SK-N-SH treated with all-trans-retinoic acid at 6 μM for 48 hours (cell line): ENCODE measurements at places on chromosomes 6 and 20.
A peak's percentile ranks its signal among the peaks of the same experiment; 100 is the strongest.

- ATAC-seq = no peak
Observed at GRCh38 chr6:152334555-152334954, 302.6 kb downstream of the SYNE1 start.

GRCh38 chr6:21710216-21710615 lies 116.7 kb downstream of the SOX4 start:
- peak; percentile 26; the same call in 1 of the 3 replicates for ATAC-seq

DNA sequence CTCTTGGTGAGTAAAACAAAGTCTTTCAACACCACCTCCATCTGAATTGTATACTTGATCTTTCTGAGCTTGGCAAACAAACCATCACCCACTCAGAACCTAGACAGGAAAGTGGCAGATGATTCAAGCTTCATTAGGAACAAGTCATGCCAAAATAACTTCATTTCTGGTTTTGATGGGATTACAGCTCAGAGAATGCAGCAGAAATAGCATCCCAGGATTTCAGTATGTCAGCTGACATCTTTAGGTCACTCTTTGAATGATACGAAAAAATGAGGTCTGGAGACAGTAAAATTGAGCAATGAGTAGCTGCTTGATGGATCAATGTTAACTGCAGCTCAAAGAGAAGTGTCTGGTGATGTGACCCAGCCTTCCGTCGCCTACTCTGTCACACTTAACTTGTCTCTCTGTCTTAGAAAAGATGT lies 92.4 kb downstream of the GJA10 start:
- no peak; the same call in 2 of the 3 replicates for ATAC-seq

GRCh38 chr6:43310134-43310533 lies 1.5 kb upstream of the CRIP3 start:
- peak; percentile 46 for ATAC-seq

GRCh38 chr20:64057628-64058498 lies 5.1 kb upstream of the TCEA2 start:
- ATAC-seq = peak; percentile 83

DNA sequence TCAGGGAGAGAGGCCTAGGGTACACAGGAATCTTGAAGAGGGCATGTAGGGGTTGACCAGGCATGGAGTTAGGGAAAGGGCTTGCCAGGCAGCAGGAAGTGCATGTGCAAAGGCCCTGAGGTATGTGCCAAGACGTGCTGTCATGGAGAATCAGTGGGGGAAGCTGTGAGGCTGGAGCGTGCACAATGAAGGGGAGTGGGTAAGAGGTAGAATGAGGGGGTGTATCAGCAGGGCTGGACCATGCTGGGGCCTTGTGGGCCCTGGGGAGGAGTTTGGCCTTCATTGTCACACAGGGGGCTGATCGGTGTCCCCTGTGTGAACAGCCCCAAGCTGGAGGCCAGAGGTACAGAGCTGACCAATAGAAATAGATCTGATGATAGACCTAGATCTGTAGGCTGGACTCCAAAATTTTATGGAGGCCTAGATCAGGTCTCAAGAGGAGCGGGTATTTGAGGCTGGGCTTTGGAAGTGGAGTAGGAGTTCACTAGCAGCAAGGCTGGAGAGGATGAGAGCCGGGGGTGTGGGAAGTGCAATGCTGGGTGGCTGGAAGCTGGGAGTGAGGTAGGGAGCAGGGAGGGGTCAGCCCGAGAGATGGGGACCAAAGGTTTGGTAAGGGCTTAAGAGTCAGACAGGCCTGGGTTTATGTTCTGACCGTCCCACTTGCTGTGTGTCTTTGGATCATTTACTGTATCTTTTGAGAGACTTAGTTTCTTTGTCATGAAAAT lies 3.0 kb downstream of the SRC start:
- ATAC-seq = no peak

GRCh38 chr20:59813948-59814839 lies 119.2 kb downstream of the SYCP2 start:
- no peak for ATAC-seq

GRCh38 chr20:43938932-43939761 lies 24.5 kb downstream of the TOX2 start:
- peak; percentile 81 for ATAC-seq

GRCh38 chr6:106794129-106794528 lies 164.8 kb downstream of the QRSL1 start:
- ATAC-seq = no peak

- ATAC-seq = no peak
Observed at GRCh38 chr20:63319164-63320040, 26.4 kb downstream of the COL20A1 start.

DNA sequence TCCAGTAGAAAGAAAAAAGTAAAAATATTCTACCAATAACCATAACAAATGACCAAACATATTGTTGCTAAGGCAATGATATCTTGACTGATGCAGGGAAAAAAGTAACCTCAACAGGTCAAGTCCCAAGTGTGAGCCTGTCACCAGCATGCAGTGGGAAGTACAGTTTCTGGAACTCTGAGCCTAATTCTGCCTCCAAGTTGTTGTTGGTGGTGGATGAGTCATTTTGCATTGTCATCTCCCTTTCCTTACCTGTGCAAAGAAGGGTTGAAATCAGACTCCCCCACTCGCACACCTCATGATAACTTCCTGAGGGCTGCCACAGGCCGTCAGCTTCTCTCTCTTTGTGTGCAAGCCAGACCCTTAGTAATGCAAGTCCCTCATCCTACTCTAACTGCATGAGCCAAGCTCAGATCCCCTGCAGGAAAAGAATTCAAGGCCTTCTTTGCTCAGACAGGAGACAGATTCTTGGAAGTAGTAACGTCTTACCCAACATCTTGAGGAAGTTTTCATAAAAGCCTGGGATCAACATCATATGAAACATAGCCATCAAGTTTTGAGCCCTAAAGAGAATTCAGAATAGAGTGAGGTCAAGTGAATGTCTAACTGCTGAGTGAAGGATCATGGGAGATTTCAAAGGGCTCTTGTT lies 207.6 kb upstream of the FOXA2 start:
- ATAC-seq = no peak

DNA sequence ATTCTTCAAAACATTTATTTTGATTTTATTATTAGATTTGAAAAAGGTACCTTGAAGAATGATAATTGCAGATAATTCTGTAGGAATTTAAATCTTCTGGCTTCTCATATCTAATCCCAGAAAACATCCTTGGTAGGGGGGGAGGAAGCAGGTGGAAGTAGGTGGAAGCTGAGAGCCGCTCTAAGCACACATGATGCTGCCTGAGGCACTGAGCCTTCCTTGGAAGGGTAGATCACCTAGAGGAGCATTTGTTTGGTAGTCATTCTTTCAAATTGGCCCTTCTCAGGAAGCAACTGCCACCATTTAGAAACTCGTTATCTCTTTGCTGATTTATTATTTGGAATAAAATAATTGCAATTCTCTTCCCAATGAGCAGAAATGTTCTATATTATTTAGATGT lies 623.3 kb downstream of the CD109 start:
- no peak for ATAC-seq

- no peak for ATAC-seq
Observed at GRCh38 chr6:20915626-20916025, 381.4 kb downstream of the CDKAL1 start.

DNA sequence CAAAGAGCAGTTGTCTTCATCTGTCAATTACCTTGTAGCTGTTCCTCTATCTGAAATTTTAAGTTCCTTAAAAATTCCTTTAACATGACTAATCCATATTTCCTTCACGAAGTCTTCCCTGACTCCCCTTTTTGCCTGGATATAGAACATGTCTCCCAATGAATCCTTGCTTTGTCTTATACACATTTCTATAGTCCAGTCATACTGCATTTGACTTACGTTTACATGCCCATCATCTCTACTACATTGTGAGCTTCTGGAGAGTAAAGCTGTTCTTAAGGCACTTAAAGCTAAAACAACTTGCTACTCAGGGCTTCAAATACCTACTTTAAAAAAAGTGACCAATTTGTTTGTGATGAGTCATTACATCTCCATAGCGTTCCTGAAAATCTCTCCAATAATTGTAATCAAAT lies 4.9 kb downstream of the REV3L start:
- peak; percentile 3; the same call in 1 of the 3 replicates for ATAC-seq

DNA sequence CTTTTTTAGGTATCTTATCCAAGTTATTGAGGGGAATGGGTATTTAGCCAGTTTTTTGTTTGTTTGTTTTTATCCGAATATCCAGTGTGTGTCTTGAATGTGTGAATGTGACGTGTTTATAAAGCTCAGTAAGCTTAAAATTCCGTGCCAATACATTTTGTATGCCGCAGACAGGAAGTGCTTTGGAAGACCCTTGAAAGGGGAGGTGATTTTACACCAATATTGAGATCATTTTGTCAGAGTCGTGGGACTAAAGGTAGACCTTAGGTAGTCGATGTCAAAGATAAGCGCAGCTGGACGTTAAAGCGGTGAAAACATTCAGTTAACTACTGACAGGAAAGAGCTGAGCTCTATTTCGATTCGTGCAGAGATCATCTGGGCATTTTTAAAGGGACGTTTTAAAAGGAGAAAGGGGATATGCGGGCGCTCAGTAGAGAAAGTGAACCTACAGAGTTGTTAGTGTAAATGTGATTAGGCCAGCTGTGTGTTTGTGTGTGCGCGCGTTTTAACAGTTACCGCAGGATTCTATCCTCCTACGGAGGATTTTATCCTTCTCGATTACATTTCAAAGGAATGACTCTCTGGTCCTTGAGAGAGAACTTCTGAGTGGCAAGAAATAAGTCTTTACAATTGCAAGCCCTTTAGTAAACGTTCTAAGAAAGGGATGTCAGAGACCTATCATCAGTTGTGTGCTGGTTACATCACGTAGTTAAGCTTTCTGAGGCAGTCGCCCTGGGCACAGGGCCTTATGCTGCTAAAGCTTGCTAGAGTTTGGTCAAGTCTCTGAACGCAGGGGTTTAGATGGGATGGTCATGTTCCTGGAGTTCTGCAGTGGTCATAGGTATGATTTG lies 625 bp upstream of the ECHDC1 start:
- ATAC-seq = peak; percentile 22

- peak; percentile 72 for ATAC-seq
Observed at GRCh38 chr6:148273962-148274752, 68.5 kb upstream of the SASH1 start.

DNA sequence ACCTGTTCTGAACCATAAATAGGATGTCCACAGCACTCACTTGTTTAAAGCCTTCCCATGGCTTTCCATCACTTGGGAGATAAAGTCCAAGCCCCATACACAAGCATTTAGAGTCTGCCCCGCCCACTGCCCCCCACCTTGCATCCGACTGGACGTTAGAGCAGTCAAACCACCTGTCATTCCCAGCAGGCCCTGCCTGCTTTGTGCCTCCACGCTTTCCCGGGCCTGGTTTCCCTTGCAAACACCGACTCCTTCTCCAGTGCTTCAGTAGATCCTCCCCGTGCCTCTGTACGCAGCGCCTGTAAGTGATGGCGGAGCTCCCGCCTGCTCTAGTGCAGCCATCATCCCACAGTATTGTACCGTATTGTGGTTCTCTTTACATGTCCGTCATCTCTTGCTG lies 38.3 kb upstream of the INSM1 start:
- ATAC-seq = no peak

GRCh38 chr6:68760941-68761676 lies 126.0 kb downstream of the ADGRB3 start:
- ATAC-seq = no peak

GRCh38 chr6:90183587-90184333 lies 112.9 kb downstream of the BACH2 start:
- peak; percentile 39; the same call in 1 of the 3 replicates for ATAC-seq

DNA sequence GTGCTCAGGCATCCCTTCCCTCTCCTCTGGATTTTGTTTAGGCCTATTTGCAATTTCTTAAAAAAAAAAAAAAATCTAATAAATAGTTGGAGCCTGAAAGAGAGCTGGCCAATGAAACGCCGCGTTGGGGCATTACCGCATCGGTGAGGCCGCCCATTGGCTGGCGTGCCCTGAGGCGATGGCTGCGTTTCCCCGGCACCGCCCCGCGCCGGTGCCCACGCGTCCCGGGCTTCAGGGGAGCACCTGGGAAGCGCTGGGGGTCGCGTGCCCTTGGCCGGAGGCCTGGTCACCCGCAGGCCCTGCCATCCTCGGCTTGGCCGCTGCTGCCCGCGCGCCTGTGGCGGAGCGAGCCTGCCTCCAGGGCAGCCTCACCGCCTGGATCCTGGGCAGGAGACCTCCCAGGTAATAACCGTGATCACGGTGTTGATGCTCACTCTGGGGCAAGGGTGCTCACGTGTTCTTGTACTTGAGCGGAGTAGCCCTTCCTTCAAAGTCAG lies 155.4 kb downstream of the NRN1 start:
- ATAC-seq = no peak

DNA sequence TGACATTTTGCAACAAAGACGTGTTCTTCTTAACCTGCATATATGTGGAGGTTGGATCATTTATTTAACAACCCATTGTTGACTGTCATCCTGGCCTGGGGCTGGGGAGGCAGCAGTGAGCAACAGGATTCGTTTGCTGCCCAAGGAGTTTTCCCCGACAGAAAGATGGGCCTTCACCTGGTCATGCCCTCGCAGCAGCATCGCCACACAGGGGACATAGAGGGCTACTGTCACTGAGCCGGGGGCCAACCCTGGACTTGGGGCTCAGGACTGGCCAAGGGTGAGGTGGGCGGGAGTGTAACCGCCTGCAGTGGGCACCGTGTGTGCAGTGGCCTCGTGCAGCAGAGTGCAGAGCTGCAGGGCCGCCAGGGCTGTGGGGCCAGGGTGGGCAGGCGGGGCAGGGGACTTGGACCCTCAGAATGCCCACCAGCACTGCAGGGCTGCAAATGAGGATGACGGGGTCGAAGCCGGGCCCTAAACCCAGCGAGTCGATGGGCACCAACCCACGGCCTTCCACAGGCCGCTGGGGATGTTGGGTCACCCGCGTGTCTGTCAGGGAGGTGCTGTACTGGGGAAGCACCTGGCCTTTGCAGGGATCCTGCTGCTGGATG lies 11.8 kb downstream of the DUSP22 start:
- peak; percentile 47 for ATAC-seq

GRCh38 chr6:112357791-112358190 lies 10.7 kb downstream of the RFPL4B start:
- peak; percentile 36; the same call in 1 of the 3 replicates for ATAC-seq

GRCh38 chr20:56893226-56893917 lies 264.3 kb downstream of the TFAP2C start:
- no peak for ATAC-seq
